Body of pancreas (tissue), 4 donors: ENCODE measurements at places on chromosomes 4 and X.

- DNase-seq, result no peak
- H3K36me3 ChIP-seq, result no peaks in the 10 kb centered on the region
- H3K27me3 ChIP-seq, result no peaks in the 10 kb centered on the region
- no peak overlapping the region for H3K4me3 ChIP-seq
Observed at GRCh38 chr4:65589331-65589730, 81.0 kb downstream of the EPHA5 start.

DNA sequence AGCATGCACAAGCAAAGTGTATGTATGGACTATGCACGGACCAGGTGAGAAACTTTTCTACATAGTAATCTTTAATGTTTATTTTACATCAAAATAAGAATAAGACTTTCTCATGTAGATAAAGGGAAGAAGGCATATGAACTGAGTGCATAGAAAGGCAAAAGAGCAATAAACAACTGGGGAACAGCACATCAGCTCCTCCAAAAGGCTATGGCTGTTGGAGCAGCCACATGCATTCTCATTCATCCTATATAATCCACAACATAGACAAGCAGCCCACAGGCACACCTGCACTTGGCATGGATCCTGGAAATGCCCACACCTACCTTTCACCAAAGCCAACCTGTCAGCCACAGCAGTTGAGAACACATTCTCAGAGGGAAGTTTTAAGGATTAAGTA is 586.9 kb upstream of the INTU start:
- H3K4me1 ChIP-seq, result no peaks in the 10 kb centered on the region
- no peak overlapping the region for H3K27ac ChIP-seq
- no peak overlapping the region for H3K4me3 ChIP-seq
- H3K36me3 ChIP-seq, result no peaks in the 10 kb centered on the region
- no peaks in the 10 kb centered on the region for H3K27me3 ChIP-seq

- peak; percentile 56 for DNase-seq
- H3K27me3 ChIP-seq, result no peaks in the 10 kb centered on the region
- no peak overlapping the region for H3K4me3 ChIP-seq
Observed at GRCh38 chr4:141686879-141687278, 50.5 kb downstream of the IL15 start.

- DNase-seq, result no peak
- H3K4me3 ChIP-seq, result no peak overlapping the region
- H3K27ac ChIP-seq, result no peak overlapping the region
- no peaks in the 10 kb centered on the region for H3K27me3 ChIP-seq
Observed at GRCh38 chr4:86497980-86498862, 95.9 kb upstream of the PTPN13 start.

DNA sequence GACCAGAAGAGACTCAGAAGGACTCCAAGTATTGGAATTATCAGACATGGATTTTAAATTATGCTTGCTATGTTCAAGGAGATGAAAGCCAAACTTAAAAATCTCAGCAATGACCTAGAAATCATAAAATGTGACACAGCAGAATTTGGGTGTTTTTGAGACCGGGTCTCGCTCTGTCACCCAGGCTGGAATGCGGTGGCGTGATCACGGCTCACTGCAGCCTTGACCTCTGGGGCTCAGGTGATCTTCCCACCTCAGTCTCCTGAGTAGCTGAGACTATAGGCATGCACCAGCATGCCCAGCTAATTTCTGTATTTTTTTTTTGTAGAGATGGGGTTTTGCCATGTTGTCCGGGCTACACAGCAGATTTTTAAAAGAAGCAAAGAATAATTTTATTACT is 12.7 kb downstream of the TAB3 start:
- H3K27me3 ChIP-seq, result no peaks in the 10 kb centered on the region
- H3K4me3 ChIP-seq, result no peak overlapping the region
- peaks cover 6% of the 10 kb centered on the region for H3K4me1 ChIP-seq
- no peak for DNase-seq

DNA sequence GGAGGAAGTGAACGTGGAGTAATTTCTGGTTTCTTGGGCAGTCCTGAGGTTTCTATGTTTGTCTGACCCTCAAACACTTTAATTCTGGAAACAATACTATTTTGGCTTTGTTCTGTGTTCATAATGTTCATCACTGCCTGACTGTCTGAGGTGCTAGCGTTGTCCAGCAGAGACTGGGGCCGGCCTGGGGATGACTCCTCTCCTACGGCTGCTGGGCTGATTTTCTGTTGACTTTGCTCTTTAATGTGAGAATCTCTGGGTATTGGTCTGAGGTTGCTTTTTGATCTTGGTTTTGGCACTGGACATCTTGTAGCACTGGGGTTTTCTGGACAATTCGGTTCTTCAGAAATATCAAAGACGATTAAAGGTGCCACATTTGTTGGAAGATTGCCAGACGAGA is 75.8 kb downstream of the RPS3A start:
- H3K4me1 ChIP-seq, result no peaks in the 10 kb centered on the region
- no peak for DNase-seq
- no peak overlapping the region for H3K27ac ChIP-seq
- H3K36me3 ChIP-seq, result no peaks in the 10 kb centered on the region
- no peaks in the 10 kb centered on the region for H3K27me3 ChIP-seq

GRCh38 chr4:54093324-54094240 is 6.4 kb upstream of the GSX2 start:
- H3K36me3 ChIP-seq, result no peaks in the 10 kb centered on the region
- H3K4me3 ChIP-seq, result no peak overlapping the region
- H3K27ac ChIP-seq, result no peak overlapping the region
- no peak for DNase-seq
- peaks cover 25% of the 10 kb centered on the region for H3K4me1 ChIP-seq

- DNase-seq, result no peak
- no peaks in the 10 kb centered on the region for H3K4me1 ChIP-seq
- H3K27me3 ChIP-seq, result no peaks in the 10 kb centered on the region
- no peak overlapping the region for H3K27ac ChIP-seq
- H3K4me3 ChIP-seq, result no peak overlapping the region
Observed at GRCh38 chr4:181971411-181971810, 271.8 kb upstream of the TENM3 start.

DNA sequence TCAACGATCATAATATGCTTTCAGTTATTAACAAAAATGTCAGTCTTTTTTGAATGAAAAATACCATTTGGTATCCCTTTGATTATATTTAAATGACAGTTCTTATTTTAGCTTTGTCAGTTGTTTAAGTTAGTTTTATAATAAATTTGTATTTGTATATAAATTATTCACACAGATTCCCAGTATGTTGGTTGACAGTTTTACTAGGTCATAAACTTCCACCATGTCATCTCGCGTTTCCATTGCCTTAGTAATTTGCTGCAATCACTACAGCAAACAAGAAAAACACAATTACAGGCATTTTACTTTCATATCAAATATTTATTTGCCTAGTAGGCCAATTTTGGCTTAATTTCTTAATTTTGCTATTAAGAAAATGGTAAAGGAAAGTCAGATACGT is 109.6 kb upstream of the ANK2 start:
- no peaks in the 10 kb centered on the region for H3K36me3 ChIP-seq
- no peak for DNase-seq
- H3K27ac ChIP-seq, result no peak overlapping the region
- H3K4me3 ChIP-seq, result no peak overlapping the region
- no peaks in the 10 kb centered on the region for H3K4me1 ChIP-seq

DNA sequence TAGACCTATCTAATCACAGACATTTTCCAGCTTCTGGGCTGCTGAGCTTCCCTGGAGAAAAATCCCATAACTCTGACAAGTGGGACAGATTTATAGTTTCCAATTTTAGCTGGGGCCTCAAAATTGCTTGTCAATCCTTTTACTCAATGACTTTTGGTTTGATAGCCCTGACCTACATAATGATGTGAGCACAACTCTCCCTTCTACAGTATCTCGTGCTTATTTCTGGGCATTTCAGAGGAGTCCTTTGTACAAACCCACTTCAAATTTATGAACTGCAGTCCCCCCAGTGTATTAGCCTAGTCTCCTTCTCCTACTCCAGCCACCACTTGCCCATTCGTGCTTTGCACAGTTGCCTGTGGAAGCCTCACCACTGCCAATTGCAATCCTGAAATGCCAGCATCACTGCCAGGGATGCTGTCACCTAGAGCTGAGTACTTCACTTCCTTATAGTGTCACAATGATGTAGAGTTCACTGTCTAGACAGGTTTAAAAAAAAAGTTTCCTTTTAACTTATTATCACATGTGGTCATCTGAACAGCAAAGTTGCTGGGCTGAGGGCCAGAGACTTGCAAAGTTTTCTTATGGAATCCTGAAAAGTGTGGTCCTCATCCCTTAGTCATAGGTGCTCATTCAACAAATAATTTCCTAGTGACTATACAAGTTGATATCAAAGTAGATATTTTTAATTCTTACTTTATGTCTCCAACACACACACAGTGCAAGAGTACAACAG is 21.2 kb downstream of the TRAM1L1 start:
- no peaks in the 10 kb centered on the region for H3K27me3 ChIP-seq
- H3K36me3 ChIP-seq, result no peaks in the 10 kb centered on the region
- DNase-seq, result no peak
- no peak overlapping the region for H3K27ac ChIP-seq
- H3K4me1 ChIP-seq, result no peaks in the 10 kb centered on the region

- no peak overlapping the region for H3K4me3 ChIP-seq
- no peak for DNase-seq
- no peaks in the 10 kb centered on the region for H3K27me3 ChIP-seq
- no peak overlapping the region for H3K27ac ChIP-seq
- no peaks in the 10 kb centered on the region for H3K36me3 ChIP-seq
Observed at GRCh38 chr4:3807822-3808496, 41.8 kb downstream of the ADRA2C start.

- no peaks in the 10 kb centered on the region for H3K36me3 ChIP-seq
- peak overlapping the region; percentile 34 for H3K4me3 ChIP-seq
- no peaks in the 10 kb centered on the region for H3K27me3 ChIP-seq
- DNase-seq, result no peak
- peak overlapping the region; percentile 74 for H3K27ac ChIP-seq
Observed at GRCh38 chrX:74536832-74537371, 77.5 kb downstream of the RLIM start.

DNA sequence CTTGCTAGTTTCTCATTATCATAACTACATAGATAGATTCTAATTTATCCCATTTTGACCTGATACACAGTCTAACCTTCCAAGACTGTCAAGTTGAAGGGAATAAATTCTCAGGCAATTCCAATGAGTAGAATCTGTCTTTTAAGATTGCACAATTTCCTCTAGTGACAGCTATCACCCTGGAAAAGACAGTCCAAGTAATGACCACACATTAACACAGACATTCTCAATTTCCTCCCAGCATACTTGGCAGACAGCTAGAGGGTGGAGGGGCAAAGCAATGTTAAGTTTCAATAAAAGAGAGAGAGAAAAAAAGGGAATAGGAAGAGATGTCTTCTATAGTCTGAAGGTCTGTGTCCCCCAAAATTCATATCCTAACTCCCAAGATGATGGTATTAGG is 234.7 kb downstream of the LDB2 start:
- H3K27ac ChIP-seq, result no peak overlapping the region
- no peaks in the 10 kb centered on the region for H3K27me3 ChIP-seq
- no peak for DNase-seq
- no peak overlapping the region for H3K4me3 ChIP-seq
- no peaks in the 10 kb centered on the region for H3K36me3 ChIP-seq

DNA sequence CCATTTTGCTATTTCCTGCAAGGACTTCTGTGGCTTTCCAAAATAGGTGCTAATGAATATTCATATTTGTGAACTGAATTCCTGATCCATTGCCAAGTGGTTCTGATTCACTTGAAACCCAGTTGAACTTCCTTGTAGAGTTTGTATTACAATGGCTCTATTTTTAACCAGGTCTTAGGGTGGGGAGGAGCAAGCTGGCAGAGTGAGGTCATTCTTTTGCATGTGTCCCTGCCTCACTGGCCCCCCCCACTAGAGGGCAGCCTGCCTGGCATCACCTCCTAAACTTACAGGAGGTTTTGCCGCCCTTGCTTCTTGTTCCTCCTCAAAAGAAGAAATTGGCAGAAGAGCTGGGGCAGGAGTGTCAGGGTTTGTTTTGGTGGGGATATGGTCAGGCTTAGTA is 10.5 kb downstream of the PTTG2 start:
- H3K27me3 ChIP-seq, result no peaks in the 10 kb centered on the region
- H3K36me3 ChIP-seq, result no peaks in the 10 kb centered on the region
- peak; percentile 80 for DNase-seq
- H3K4me3 ChIP-seq, result no peak overlapping the region

DNA sequence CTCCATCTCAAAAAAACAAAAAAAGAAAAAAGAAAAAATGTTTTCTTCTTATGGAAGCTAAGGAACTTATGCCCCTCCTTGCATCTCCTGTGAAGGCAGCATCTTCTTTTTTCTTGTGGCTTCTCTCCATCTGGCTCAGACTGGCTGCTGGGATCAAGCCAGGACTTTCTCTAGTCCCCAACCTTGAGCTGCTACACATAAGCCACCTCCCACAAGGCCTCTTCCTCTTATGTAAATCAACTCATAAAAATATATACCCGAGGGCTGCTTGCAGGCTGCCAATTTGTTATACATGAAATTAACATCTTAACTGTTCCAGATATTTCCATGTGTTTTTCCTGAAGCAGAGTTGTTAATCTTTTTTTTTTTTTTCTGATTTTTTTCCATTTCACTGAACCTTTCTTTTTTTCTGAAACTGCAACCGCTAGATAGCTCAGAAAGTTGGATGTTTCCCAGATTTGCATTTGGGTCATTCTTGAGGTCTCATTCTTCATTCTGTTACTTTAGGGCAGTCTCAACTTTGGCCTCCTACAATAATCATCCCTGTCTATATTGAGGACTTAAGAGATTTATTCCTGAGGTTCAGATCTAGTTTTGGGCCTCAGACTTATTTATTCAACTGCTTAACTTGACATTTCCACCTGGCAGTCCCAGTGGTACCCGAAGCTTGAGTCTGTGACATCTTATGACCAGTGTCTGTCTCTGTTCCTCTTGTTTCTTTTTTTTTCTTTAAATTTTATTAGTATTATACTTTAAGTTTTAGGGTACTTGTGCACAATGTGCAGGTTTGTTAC is 10.3 kb downstream of the SNX25 start:
- no peaks in the 10 kb centered on the region for H3K36me3 ChIP-seq
- no peak for DNase-seq
- no peaks in the 10 kb centered on the region for H3K27me3 ChIP-seq
- H3K27ac ChIP-seq, result no peak overlapping the region
- H3K4me1 ChIP-seq, result peaks cover 18% of the 10 kb centered on the region

GRCh38 chrX:19658030-19658429 is 142.7 kb upstream of the MAP3K15 start:
- no peak overlapping the region for H3K27ac ChIP-seq
- no peak overlapping the region for H3K4me3 ChIP-seq
- no peaks in the 10 kb centered on the region for H3K4me1 ChIP-seq
- no peaks in the 10 kb centered on the region for H3K27me3 ChIP-seq
- H3K36me3 ChIP-seq, result no peaks in the 10 kb centered on the region

DNA sequence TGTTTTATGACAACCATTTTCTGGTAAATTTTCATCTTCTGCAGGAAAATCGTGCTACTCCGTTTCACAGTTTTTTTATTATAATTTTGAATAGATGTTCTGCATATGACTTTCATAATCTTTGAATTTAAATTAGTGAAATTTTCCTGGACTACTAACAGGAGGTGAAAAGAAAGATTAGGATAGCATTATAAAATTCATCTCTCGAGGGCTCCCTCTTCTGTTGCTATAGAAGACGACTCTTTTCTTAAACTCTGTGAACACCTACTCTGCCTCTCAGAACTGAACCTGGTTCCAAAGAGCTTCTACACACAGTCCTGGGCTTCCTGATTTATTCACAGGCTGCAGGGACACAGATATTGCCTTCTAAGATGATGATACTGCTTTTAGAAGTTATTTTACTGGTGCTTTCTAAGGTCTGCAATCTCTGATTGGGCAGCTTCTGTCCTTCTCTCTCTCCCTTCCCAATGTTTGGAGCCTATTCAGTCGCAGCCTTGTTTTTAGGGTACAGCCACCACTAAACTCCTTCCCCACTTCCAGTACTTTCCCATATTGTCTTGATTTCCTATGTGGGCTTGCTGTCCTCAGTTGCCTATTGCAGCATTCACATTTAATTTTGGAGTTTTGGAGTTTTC is 10.1 kb upstream of the SAP30 start:
- no peak for DNase-seq
- no peaks in the 10 kb centered on the region for H3K4me1 ChIP-seq
- no peak overlapping the region for H3K4me3 ChIP-seq
- no peaks in the 10 kb centered on the region for H3K36me3 ChIP-seq
- no peak overlapping the region for H3K27ac ChIP-seq
